ENCODE measurements at places on chromosomes 1 and 21.

GRCh38 chr1:236016782-236017400, 48.0 kb downstream of the NID1 start:
- no peaks in the 10 kb centered on the region for H3K27me3 ChIP-seq
- H3K36me3 ChIP-seq: peaks cover 59% of the 10 kb centered on the region
- H3K4me3 ChIP-seq: no peak overlapping the region
- peak; percentile 37 for DNase-seq

- no peak for DNase-seq
- no peak overlapping the region for H3K27ac ChIP-seq
- no peak overlapping the region for H3K4me3 ChIP-seq
- H3K27me3 ChIP-seq: no peaks in the 10 kb centered on the region
Measured at GRCh38 chr1:28899267-28899666, 15.1 kb upstream of the EPB41 start.

DNA sequence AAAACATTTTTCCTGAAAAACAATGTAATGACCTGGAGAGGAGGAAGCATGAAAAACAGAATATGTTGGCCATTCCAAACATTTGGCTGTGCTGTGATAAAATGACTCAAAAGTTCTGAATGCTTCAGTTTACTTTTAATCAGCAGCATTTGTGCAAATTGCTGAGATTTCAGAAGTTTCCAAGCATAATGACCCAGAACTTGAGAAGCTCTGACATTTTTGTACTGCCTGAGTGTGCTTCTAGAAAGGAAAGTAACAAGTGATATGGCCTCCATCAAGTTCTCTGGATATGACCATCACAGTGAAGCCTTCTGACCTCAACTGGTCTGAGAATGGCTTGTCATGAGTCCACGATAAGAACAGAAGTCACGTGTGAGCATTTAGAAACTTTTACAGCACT, 283.4 kb upstream of the ZRANB2 start:
- H3K27ac ChIP-seq: no peak overlapping the region
- DNase-seq: no peak
- no peaks in the 10 kb centered on the region for H3K4me1 ChIP-seq
- H3K27me3 ChIP-seq: no peaks in the 10 kb centered on the region

- H3K4me3 ChIP-seq: peak overlapping the region; percentile 85
- peaks cover 10% of the 10 kb centered on the region for H3K36me3 ChIP-seq
- no peaks in the 10 kb centered on the region for H3K27me3 ChIP-seq
- no peak for DNase-seq
- H3K27ac ChIP-seq: peak overlapping the region; percentile 99
- no peaks in the 10 kb centered on the region for H3K4me1 ChIP-seq
Measured at GRCh38 chr1:85579622-85580021, 939 bp upstream of the CCN1 start.

DNA sequence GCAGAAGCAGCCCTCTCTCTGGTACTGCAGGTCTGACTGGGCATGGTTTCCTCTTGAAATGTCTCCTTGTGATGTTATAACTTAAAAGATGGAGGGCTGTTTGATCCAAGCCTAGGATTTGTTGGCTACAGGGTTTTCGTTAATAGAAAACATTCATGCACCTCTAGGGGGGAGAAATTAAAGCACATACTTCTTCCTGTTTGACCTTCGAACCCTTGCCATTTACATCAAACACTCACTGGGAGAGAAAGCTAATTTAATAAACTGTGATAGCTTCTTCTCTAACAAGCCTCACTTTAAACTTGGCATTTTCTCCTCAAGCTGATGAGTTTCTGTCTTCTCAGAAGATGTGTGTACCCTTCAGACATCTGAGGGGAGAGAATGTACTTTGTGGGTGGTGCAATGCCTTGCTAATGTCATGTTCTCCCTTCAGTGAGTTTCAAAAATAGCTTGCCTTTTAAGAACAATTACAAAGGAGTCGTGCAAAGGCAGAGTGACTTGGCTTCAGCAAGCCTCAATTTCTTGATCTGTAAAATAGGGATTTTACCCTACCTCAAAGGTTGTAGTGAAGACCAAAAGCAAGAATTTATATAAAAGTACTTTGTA, 20.4 kb downstream of the CACHD1 start:
- H3K27ac ChIP-seq: no peak overlapping the region
- no peak overlapping the region for H3K4me3 ChIP-seq
- no peaks in the 10 kb centered on the region for H3K36me3 ChIP-seq

- no peak overlapping the region for H3K27ac ChIP-seq
- no peaks in the 10 kb centered on the region for H3K4me1 ChIP-seq
- H3K27me3 ChIP-seq: no peaks in the 10 kb centered on the region
- H3K36me3 ChIP-seq: no peaks in the 10 kb centered on the region
- DNase-seq: no peak
Measured at GRCh38 chr1:171864308-171864707, 23.0 kb downstream of the DNM3 start.

DNA sequence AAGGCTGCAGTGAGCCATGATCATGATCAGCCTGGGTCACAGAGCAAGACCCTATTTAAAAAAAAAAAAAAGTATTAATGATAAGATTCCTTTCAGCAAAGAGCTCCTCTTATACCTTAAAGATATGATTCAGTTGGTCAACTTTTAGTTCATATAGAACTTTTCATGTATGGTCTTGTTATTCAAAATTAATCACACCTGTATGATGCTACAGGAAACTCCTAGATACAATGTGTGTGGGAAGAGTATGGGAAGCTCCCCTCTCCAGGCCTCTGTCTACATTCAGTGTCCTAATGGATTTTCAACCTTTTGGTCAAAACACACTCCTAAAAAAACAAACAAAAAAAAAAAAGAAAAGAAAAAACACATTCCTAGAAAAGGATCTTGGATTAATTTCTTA, 17.1 kb downstream of the MR1 start:
- H3K36me3 ChIP-seq: peaks cover 13% of the 10 kb centered on the region
- H3K27ac ChIP-seq: no peak overlapping the region
- no peaks in the 10 kb centered on the region for H3K4me1 ChIP-seq

- H3K27ac ChIP-seq: no peak overlapping the region
- no peaks in the 10 kb centered on the region for H3K36me3 ChIP-seq
- H3K4me3 ChIP-seq: no peak overlapping the region
- no peaks in the 10 kb centered on the region for H3K4me1 ChIP-seq
- no peaks in the 10 kb centered on the region for H3K27me3 ChIP-seq
Measured at GRCh38 chr1:232179896-232180778, 449.8 kb downstream of the SIPA1L2 start.

GRCh38 chr1:2477309-2477708, 1.2 kb downstream of the PLCH2 start:
- H3K27ac ChIP-seq: no peak overlapping the region
- H3K4me1 ChIP-seq: peaks cover 33% of the 10 kb centered on the region
- DNase-seq: no peak
- no peak overlapping the region for H3K4me3 ChIP-seq
- H3K27me3 ChIP-seq: no peaks in the 10 kb centered on the region

DNA sequence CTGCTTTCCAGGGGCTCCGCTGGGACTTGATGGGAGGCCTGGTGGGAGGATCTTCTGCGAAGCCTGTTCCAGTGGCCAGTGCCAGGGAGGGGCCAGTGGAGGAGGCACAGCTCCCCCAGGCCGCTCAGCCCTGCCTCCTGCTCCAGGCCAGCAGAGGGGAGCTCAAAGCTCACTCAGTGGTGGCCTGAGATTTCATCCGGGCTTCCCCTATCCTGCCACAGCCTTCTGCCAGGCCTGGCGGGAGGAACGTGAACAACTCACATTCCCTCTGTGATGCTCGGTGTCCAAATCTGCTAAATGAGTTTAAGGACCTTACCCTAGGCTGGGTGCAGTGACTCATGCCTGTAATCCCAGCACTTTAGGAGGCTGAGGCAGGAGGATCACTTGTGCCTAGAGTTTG, 3.3 kb downstream of the CLCNKB start:
- no peaks in the 10 kb centered on the region for H3K36me3 ChIP-seq
- no peaks in the 10 kb centered on the region for H3K27me3 ChIP-seq
- H3K4me1 ChIP-seq: peaks cover 7% of the 10 kb centered on the region
- no peak overlapping the region for H3K27ac ChIP-seq
- no peak for DNase-seq

GRCh38 chr1:28811766-28812668, at the start of gene OPRD1:
Gene OPRD1 (plus strand): TSS chr1:28812170. CDS start chr1:28812384, 214 bp downstream.
- H3K36me3 ChIP-seq: no peaks in the 10 kb centered on the region
- DNase-seq: no peak
- no peaks in the 10 kb centered on the region for H3K4me1 ChIP-seq
- H3K27me3 ChIP-seq: no peaks in the 10 kb centered on the region

DNA sequence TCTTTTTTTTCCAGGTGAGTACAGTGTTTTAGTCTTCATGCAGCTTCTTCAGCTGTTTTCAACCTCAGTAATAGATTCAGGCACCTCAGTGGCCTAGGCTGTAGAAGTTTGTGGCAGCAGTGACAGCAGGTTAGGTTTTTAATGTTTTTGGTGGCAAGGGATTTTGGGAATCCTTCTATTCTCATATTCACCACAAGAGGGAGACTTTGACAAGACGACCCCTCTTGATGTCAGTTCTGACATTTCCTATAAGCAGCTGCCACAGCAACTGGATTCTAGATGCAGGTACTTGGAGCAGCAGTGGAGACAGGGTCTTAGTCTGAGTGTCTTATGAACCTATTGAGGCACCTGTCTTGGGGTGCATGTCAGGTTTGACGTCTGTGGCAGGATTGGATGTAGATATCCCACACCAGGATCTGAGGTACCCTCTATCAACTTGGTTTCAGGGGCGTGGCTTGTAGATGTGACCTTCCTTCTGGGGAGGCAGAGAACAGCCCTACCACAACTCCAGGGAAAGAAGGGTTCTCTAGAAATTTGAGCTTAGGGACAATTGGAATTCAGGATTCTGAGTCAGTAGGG, 1104.2 kb upstream of the TMPRSS15 start:
- DNase-seq: no peak
- H3K4me1 ChIP-seq: no peaks in the 10 kb centered on the region
- H3K36me3 ChIP-seq: no peaks in the 10 kb centered on the region
- no peaks in the 10 kb centered on the region for H3K27me3 ChIP-seq
- H3K4me3 ChIP-seq: no peak overlapping the region

DNA sequence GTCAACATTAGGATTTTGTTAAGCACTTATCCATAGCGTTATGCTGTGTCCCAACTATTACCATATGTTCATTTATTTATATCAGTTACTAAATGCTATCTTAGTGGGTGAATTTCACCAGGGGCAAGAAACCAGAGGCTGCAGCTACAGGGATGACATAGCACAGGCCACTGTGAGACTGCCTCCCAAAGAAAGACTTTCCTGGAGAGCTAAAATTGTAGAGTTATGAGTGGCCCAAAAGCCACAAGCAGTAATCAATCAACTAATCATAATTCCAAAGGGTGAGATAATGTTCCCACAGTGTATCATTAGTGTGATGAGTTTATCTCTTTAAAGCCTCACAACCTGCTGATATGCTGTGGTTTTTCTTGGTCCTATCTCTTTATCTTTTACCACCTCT, 3.8 kb upstream of the TGFB2 start:
- H3K4me1 ChIP-seq: peaks cover 5% of the 10 kb centered on the region
- H3K27ac ChIP-seq: no peak overlapping the region
- no peak overlapping the region for H3K4me3 ChIP-seq
- H3K27me3 ChIP-seq: no peaks in the 10 kb centered on the region
- H3K36me3 ChIP-seq: no peaks in the 10 kb centered on the region
- no peak for DNase-seq

GRCh38 chr21:36379251-36379650, 5.9 kb upstream of the CHAF1B start:
- H3K36me3 ChIP-seq: peaks cover 15% of the 10 kb centered on the region
- no peak overlapping the region for H3K4me3 ChIP-seq
- H3K27me3 ChIP-seq: no peaks in the 10 kb centered on the region

DNA sequence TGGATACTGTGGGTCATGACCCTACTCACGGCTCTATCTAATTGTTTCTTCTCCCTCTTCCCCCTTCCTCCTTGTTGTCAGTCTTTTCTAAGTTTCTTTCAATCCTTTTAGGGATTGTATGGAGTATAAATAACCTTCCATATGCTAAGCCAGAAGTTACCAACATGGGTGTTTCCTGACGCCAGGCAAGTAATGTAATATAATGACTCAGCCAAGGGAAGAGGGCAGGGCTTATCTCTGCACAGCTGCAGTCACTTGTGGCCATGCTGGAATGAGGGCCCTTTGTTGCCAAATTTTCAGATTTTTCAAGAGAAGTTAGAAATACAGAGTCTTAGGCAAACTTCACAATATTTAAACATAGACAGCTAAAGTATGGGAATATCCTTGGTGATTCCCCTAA, 194.6 kb downstream of the ST6GALNAC3 start:
- H3K27me3 ChIP-seq: no peaks in the 10 kb centered on the region
- no peak overlapping the region for H3K4me3 ChIP-seq
- no peaks in the 10 kb centered on the region for H3K36me3 ChIP-seq

DNA sequence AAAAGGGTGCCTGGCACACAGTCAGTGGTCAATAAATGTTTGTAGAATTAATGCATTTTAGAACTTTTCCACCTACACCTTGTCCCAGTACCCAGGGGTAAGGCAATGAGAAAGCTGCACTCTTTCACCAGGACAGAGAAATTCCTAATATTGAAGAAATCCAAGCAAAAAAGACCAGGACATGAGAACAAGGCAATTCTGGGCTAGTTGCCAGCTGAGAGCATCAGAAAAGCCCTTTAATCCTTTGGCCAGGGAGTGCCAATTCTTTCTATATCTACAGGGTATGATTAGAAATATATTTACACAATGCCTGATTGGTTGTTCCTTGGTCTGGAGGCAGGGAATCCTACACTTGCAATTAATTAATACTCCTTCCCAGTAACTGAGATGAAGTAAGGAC, 492.4 kb upstream of the NFIA start:
- no peaks in the 10 kb centered on the region for H3K27me3 ChIP-seq
- no peak for DNase-seq
- no peak overlapping the region for H3K27ac ChIP-seq
- H3K4me3 ChIP-seq: no peak overlapping the region
- H3K36me3 ChIP-seq: no peaks in the 10 kb centered on the region
- H3K4me1 ChIP-seq: no peaks in the 10 kb centered on the region

GRCh38 chr1:204746838-204747442, 61.4 kb upstream of the LRRN2 start:
- no peaks in the 10 kb centered on the region for H3K36me3 ChIP-seq
- H3K27me3 ChIP-seq: no peaks in the 10 kb centered on the region
- peaks cover 6% of the 10 kb centered on the region for H3K4me1 ChIP-seq

DNA sequence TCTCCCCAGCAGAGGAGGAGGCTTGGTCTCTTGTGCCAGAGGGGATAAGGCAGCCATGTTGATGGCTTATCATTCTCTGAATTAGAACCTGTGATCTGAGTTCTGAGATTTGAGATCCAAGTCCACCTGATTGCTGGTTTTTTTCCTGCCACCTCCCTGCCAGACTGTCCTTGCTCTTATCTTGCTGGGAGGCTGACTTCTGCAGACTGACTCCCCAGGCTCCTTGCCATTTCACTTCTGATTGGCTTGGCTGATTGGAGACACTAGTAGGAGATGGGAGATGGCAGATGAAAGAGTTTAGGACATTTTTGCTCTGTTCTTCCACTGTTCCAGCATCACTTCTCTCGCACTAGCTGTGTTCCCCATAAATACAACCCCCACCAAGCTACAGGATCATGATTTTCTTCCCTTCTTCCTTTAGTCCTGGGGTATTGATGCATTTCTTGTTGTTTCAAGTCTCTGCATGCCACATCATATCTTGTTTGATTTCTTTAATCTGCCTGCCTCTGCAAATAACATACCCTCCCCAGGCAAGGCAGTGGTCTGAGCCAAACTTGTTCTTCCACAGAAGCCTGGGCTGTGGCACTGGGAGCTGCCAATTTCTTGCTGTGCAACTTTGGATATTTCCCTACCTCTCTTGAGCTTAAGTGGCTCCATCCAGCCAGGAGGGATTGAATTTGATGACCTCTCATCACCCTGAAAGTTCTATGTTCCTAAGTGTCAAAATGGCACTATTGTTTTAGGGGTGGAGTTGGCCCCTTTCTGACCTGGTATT, 963 bp upstream of the CYP4B1 start:
- no peaks in the 10 kb centered on the region for H3K27me3 ChIP-seq
- no peak overlapping the region for H3K27ac ChIP-seq
- no peak for DNase-seq

- peaks cover 2% of the 10 kb centered on the region for H3K27me3 ChIP-seq
- H3K4me1 ChIP-seq: peaks cover 25% of the 10 kb centered on the region
- no peak overlapping the region for H3K4me3 ChIP-seq
- H3K27ac ChIP-seq: no peak overlapping the region
Measured at GRCh38 chr1:10696977-10697376, 99.5 kb downstream of the CASZ1 start.

Data from tibial artery (tissue), 4 donors.